ENCODE measurements at places on chromosomes 13 and 19. TPM values are rescaled to one million over a fixed set of nuclear protein-coding genes. Genes with fewer than 3 reads are reported as not detected.

DNA sequence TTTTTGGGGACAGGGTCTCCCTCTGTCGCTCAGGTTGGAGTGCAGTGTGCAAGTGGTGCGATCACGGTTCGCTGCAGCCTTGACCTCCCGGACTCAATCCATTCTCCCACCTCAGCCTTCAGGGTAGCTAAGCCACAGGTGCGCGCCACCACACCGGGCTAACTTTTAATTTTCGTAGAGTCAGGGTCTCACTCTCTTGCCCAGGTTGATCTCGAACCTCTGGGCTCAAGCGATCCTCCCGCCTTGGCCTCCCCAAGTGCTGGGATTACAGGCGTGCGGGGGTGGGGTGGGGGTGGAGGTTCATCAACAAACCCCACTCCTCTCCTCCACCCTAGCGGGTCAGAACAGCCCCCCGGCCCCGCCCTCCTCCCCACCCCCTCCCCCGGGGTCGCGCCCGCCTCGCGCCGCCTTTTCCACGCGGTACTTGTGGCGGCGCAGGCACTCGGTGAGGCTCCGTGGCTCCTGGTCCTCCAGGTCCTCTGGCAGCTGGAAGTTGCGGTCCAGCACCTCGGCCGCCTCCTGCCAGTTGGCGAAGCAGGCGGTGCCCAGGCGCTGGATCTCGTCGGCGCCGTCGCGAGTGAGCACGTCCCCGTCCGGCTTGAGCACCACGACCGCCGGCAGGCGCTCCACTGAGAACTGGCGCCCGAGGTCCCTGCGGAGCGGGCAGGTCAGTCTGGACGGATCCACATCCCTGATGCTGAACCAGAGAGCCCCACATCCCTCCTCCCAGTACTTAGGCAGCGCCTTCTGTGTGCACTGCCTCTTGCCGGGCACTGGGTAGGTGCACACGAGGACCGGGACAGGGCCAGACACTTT, 5.2 kb downstream of the NXNL1 start:
- no peak for DNase-seq

DNA sequence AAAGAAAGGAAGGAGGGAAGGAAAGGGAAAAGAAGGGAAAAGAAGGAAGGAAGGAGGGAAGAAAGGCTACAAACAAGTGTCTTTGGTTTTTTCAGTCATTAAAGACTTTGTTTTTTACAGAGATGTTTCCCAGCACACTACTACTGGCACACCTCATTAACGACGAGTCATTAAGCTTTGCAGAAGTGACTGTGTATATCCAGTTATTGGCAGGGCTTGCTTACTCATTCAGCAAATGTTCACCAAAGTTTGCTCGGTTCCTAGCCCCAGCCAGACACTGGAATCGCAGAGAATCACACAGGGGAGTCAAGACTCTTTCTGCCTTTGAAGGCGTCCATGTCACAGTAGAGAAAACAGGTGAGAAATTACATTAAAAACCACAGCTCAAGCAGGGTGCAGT, 4.3 kb downstream of the NLRP12 start:
- DNase-seq, result no peak

DNA sequence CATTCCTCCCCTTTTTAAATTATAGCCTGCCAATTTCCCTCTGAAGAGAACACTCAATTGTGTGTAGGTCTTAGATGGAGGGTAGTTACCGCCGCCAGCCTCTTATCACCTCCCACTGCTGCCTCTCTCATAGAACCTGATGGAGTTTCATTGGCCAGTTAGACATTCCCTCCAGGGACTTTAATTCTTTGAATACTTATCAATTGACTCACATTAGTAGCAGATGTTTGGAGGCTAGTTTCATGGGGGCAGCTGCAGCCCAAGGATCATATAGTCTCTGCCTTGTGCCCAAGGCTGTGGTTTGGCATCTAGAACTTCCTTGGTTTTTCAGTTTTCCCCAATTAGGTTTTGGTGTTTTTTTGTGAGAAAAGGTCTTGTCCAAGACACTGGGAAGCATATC, 318.9 kb upstream of the HTR2A start:
- no peak for DNase-seq

DNA sequence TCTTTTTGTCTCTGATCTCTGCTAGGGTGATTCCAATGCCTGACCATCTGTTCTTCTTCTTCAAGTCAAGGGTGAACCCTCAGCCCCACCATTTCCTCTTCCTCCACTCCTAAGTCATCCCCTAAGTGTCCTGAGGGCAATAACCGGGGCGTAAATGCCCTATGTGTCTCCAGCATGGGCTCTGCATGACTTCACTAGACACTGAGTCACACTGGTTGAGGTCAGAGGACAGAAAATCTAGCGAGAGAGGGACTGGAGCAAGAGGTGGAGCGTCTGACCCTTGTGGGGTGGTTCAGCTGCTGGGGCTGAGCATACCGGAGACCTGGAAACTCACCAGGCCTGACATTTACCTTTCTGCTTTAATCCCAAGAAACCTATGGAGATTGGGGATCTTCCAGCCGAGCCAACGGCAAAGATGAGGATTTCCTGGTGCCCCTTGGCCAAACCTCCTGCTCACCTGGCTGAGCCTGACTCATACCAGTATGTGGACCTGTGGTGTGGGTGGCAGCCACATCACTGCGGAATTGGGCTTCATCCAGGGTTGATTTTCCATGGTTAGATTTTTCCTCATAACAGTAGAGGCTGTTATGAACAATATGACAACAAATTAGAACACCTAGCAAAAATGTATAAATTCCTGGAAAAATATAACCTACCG, 26.9 kb downstream of the SCGB2B2 start:
- no peak for DNase-seq

Gene ACP7
- total RNA-seq, result 0.45 TPM

Gene FUT1
- total RNA-seq, result 26.1 TPM

- peak; percentile 99 for DNase-seq
Measured at GRCh38 chr19:45443462-45444317, 20.0 kb upstream of the ERCC1 start.

Gene FCAR
- total RNA-seq, result not detected

DNA sequence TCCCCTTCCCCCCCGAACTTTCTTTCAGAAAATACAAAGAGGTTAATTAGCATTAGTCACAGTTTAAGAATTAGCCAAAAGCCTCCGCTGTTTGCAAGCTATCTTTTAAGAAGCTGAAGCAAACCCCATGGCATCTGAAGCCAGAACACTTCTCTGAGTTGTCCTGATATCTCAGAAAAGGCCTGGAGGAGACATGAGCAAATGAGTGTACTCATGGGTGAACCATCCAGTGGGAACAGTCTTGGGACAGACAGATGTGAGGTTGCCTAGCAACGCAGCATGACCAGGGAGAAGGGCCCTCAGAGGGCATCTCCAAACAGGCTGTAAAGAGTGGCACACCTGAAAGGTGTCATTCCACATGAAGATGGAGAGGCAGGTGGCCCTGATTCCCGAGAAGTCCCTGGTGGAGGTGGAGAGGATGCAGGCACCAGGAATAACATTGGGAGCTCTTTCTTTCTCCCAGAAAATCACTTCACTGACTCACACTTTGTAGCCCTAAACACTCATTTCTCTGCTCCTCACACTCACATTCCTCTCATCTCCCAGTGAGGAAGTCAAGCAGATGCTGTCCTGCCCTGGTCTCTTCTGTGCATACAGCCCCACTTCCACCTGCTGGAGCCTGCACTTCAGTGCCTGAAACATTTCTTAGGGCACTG, 87.0 kb upstream of the TSHZ3 start:
- no peak for DNase-seq

GRCh38 chr19:45115809-45116615, 23.0 kb downstream of the PPP1R37 start:
- no peak for DNase-seq

Gene NLRP4
- total RNA-seq, result not detected

GRCh38 chr13:50989476-50989875, 79.9 kb downstream of the RNASEH2B start:
- no peak for DNase-seq

DNA sequence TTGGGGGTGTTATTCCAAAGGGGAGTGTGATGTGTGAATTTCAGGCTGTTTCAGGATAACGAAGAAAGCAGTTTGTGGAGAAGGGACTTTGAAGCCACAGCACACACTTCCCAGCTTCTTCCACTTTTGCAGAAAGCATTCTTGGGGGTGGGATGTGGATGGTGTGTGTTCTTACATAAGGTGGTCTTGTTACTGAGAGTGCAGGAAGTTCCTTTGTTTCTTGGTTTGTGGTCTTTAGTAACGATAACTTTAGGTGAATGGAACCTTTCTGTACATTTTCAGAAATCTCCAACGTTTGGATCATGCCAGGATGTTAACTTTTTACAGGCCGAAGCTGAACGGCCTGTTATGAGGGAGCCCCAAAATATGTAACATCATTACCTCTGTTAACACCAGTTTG, 251.8 kb downstream of the KCNRG start:
- no peak for DNase-seq

DNA sequence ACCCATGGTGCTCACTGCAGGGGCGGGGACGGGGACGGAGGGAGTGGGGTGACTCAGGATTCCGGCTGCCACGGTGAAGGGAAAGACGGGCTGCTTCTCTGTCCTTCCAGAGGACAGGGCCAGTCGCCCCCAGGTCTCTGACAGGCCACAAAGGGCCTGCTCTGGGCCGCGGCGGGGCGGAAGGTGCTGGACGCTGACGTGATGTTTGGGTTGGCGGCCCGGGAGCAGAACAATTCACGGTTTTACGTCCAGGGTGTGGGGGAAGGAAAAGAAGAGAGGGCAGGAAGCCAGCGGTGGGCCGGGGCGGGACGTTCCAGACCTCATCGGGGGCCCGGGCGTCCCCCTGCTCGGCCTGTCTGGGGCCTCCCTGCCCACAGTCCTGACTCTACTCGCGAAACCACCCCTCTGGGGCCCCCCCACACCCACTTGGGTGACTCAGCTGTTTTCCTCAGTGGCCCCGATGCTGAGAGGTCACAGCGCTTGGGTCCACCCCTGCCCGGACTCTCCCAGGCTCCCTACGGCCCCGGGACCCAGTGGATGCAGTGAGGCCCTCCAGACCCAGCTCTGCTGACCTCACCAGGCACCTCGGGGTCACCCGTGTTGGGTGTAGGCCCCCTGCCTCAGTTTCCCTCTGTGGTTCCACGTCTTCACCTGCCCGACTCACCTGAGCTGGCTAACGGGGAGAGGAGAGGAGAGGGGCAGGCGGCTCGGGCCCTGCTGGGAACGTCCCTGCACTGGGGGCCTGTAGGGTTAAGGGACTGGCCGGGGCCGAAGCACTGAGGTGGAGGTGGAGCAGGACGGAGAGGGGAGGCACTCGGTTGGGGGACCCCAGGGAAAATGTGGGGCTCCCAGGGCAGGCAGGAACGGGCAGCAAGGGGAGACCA, 29.2 kb downstream of the PIP5K1C start:
- no peak for DNase-seq

Gene CERS1
- total RNA-seq, result 19.0 TPM

Data from Caco-2 (cell line).